ENCODE measurements at places on chromosomes 1 and 21. TPM values are rescaled to one million over a fixed set of nuclear protein-coding genes. Genes with fewer than 3 reads are reported as not detected.
A peak's percentile ranks its signal among the peaks of the same experiment; 100 is the strongest.

Gene TMPRSS15
- total RNA-seq, result not detected

Gene C1orf141
- total RNA-seq, result not detected

Gene MTARC2
- total RNA-seq, result 3.1 TPM

- peak; percentile 91 for DNase-seq
Observed at GRCh38 chr1:15834406-15835204, 12.9 kb upstream of the SPEN start.

Gene SYT6
- 0.39 TPM for total RNA-seq
